Left kidney (tissue), 8 donors: ENCODE measurements at places on chromosomes 3 and 15. TPM values are rescaled to one million over a fixed set of nuclear protein-coding genes. Genes with fewer than 3 reads are reported as not detected.

DNA sequence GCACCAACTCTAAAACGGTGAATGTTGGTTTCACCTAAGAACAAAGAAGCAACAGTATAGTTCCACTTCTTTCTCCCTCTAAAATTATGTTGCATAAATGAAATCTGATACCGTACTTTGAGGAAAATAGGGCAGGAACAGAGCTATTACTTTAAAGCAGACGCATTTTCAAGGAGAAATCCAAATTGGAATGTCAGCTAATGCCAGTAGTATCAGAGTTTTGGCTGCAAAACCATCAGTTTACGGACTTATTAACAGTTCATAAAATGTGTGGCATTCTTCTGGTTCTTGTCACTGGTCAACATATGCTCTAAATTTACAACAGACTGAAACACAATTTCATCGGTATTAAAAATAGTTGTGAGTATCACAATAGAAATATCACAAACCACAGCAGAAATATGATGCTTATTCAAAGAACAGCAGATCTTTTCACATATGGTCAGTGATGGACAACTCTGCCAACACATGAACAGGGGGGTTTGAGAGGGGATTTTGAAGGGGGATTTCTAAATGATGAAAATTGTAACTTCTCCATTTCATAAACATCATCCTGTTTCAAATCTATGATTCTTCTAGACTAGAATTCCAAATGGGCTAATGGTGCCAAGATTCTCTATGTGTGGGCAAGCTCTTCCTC lies 38.7 kb upstream of the ROBO2 start:
- DNase-seq: no peak

DNA sequence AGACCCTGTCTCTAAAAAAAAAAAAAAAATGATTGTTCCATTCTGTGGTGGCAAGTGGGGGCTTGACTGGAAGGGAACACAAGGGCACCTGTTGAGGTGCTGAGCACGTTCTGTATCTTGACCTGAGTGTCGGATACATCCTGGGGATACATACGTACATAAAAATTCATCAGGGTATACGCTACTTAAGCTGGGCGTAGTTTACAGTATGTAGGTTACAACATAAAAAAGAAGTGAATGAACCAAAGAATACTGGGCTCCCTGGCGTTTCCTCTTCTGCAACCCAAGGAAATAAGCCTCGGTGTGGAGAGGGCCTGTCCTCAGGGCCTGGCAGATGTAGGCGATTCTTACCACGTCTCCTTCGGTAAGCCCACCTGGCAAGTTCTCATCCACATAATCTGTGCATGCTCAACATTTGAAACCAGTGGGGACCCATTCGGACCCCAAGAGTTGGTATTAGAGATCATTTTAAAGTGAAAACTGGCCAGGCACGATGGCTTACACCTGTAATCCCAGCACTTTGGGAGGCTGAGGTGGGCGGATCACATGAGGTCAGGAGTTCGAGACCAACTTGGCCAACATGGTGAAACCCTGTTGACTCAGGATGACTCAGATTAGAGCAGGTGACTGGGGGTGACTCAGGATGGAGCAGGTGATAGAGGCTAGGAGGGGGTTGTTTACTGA lies 5.1 kb upstream of the MUC20 start:
- DNase-seq: no peak

GRCh38 chr15:71437919-71438318 lies 322.6 kb downstream of the THSD4 start:
- no peak for DNase-seq

GRCh38 chr3:127982155-127982554 lies 67.1 kb downstream of the KBTBD12 start:
- no peak for DNase-seq

DNA sequence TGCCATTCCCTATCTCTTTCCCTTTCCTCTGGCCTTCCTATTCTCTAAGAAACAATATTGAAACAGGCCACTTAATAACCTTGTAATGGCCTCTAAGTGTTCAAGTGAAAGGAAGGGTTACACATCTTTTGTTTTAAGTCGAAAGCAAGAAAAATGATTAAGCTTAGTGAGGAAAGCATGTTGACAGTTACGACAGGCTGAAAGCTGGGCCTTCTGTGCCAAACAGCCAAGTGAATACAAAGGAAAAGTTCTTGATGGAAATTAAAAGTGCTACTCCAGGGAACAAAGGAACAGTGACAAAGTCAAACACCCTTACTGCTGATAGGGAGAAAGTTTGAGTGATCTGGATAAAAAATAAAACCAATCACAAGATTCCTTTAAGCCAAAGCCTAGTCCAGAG lies 54.2 kb downstream of the SENP2 start:
- no peak for DNase-seq

DNA sequence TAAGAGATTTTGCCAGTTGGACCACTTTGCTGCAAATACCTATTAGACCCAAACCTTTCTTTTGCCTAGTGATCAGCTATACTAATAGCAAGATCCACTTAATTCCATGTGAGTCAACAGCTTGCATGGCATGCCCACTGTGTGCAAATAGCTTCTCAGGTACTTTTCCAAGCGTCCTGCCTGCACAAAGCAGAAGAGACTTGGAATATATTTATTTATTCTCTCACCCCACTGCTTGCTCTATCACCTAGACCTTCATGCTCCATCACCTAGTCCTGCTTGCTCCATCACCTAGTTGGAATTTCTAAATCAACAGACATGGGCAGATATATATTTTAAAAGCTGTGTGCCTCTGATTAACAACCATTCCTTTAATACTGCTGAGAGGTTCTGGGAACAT lies 47.6 kb downstream of the MBNL1 start:
- no peak for DNase-seq

GRCh38 chr3:9347887-9348286 lies 15.0 kb upstream of the THUMPD3 start:
- DNase-seq: no peak

DNA sequence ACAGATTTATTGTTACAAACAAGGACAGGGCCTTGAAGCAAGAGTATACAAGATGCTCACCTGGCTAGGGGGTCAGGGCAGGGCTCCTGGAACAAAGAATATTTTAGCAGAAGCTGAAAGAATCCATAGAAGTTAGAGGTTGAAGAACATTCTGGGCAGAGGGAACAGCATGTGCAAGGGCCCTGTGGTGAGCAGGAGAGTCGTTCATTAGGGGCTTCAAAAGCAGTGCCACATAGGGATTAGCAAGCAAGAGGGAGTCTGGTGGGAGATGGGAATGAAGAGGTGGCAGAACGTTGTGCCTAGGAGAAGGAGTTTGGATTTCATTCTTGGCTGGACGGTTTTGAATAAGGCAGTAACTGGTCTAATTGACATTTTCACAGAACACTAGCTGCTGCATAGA lies 22.9 kb downstream of the DNAJB8 start:
- DNase-seq: no peak

DNA sequence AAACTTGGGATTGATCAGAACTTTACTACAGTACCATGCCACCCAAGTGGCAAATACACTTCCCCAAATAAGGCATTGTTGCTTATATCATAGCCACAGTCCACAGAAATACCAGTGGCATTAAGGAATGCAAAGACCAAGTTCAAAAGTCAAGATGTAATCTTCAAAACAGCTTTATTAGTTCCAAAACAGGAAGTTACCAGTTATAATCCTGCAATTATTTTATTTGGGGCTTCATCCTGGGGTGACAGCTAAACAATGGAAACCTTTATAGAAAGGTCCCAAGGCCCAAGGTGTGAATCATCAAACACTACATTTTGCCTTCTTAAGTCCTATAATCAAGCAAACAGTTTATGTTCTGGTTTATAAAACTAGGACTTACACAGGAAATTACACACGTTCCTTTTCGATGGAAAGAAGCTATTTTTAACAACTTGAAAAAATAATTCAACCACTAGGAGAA lies 30.3 kb upstream of the RNF7 start:
- no peak for DNase-seq

- DNase-seq: no peak
Observed at GRCh38 chr3:183027276-183027675, 46.9 kb upstream of the DCUN1D1 start.

DNA sequence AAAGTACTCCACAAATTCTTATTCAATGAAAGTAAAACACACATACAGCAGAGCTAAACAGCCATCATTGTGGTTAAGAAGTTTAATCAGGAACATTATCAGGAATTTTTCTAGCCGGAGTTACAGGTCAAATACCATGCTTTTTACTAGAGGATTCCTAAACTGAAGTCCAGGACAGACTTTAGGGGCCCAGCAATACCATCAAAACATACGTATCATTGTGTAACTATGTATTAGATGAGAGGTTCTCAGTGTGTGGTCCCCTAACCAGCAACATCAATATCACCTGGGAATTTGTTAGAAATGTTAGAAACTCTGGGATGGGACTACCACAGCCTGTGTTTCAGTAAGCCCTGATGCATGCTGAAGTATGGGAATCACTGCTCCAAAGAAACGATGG lies 404.2 kb upstream of the IL12A start:
- no peak for DNase-seq

GRCh38 chr15:25849157-25849921 lies 13.8 kb downstream of the ATP10A start:
- peak; percentile 42 for DNase-seq

DNA sequence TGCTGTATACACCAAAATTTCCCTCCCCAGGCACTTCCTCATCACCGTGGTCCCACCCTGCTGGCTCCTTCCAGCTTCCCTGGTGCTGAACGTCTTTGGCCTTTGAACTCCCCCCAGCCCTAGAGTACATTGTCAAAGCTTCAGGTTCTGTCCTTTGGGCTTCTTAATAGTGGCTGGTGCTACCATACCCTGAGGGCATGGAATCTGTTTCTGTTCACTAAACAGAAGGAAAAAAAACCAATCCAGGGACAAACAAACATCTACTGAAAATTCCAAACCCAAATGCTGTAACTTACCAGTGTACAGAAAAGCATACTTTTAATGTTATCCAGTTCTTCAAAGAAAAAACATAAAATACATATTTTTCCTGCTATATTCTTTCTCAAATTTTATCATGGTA lies 148.7 kb downstream of the MYLK start:
- DNase-seq: no peak

DNA sequence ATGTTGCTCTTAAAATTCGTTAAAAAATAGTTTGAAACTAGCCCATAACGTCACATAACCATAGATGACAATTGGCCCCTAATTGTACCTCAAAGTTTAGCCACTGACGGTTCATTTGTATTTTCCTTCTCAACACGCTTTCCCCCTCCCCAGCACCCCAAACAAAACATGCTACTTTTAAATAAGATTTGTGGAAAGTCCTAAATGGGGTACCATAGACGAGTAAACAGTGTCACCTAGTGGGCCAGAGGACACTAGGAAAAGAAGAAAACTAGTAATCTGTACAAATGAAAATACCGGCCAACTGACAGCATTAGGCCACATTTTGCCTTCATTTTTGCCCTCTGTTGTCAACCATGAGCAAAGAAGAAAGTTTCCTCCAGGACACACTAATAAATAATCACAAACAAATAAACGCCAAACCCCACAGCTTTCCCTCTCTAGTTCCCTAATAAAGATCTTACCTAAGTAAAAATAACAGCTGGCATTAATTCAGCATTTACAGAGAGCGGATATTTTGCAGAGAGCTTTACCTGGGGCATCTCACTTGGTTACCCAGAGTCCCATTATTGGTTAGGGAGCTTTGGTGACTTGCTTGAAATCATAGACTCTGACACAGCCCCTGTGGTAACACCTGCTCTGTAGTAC lies 175.1 kb upstream of the ATP11B start:
- DNase-seq: peak; percentile 36

LMAN1L gene
- not detected for polyA plus RNA-seq

CFAP91 gene
- polyA plus RNA-seq: 35.7 TPM

ARL13B gene
- polyA plus RNA-seq: 21.4 TPM

PLA2G4B gene
- polyA plus RNA-seq: 16.4 TPM

MRPL3 gene
- 121 TPM for polyA plus RNA-seq
